ENCODE measurements at places on chromosomes 11 and 22.

DNA sequence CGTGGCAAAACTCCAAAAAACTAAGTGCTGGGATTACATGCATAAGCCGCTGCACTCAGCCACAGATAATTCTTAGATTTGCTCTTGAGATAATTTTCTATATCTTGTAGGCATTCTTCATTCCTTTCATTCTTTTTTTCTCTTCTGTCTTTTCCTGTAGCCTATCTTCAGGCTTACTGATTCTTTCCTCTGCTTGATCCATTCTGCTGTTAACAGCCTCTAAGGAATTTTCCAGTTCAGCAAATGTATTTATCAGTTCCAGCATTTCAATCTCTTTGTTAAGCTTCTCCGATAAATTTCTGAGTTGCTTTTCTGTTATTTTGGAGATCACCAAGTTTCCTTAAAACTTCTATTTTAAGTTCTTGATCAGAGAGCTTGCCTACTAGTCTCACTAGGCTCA lies 46.7 kb downstream of the SMC1B start:
- DNase-seq = no peak

DNA sequence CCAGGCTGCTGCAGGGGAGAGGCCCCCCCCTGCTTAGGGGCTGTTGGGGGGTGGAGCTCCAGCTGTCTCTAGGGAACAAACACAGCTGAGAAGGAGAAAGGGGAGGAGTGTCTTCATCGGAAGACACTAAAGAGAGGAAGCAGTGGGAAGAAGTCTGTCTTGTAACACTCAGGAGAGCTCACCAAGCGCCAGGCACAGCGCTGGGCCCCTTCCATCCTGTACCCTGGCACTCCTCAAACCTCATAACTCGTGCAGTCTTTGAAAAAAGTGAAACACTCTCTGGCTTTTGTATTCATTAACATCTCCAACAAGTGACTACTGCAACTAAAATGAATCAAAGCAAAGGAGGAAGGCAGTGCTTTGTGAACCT lies 67.4 kb upstream of the PRDM11 start:
- DNase-seq = no peak

GRCh38 chr11:8732324-8732670 lies 49.7 kb downstream of the RPL27A start:
- DNase-seq = no peak

DNA sequence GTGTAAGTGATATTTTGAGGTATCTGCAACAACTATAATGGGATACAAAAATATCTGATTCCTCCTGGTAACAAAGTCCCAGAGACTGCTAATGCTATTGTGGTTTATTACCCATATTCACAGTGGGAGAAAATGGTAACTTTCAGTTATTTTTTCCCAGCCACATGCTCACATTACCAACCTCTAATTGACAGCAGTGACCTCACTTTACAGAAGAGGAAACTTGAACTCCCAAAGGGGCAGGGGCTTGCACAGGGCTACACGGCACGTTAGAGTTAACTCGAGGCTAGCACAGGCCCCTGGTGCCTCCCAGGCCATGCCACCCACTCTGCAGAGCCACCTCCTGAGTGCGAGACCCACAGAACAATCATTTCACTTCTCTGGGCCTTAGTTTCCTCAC lies 132.4 kb downstream of the TENM4 start:
- DNase-seq = no peak

DNA sequence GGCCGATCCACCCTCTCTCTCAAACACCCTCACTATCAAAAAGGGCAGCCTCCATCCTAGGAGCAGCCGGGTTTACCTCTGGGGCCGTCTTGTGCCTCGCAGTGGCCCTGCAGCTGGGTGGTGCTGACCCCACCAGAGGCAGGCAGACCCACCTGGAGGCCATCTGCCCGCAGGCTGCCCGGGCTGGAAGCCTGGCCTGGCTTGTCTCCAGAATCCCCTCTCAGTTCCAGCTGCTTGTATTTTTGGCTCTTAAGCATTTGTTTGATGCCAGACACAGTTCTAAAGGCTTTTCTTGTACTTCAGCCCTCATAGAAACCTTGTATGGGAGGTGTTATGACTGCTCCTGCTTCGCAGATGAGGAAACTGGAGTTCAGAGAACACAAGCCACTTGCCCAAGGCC lies 4.2 kb upstream of the NFAM1 start:
- no peak for DNase-seq

DNA sequence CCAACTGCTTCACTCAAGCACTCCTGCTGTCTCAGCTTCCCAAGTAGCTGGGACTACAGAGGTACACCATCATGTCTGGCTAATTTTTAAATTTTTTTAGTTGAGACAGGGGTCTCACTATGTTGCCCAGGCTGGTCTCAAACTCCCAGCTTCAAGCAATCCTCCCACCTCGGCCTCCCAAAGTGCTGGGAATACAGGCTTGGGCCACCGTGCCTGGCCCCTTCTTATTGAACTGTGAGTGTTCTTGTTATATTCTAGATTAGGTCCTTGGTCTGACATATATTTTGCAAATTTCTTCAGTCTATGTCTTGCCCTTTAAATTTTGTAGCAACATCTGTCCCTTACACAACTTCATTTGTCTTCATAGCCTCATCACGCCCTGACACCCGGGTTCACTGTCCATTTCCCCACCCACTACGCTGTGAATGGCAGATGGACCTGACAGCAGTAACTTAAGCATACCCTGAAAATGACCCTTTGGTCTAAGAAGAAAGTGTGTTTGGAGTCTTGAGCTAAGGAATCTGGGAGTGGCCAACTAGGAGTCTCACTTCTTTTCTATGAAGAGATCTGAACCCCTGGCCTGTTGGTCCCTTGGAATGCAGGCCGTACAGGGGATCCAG lies 4.2 kb upstream of the FAM118A start:
- no peak for DNase-seq

- no peak for DNase-seq
Observed at GRCh38 chr11:126748793-126749192, 251.8 kb downstream of the KIRREL3 start.

GRCh38 chr11:63829823-63830489 lies 9.0 kb upstream of the MARK2 start:
- DNase-seq = no peak

GRCh38 chr11:131868629-131869507 lies 498.5 kb downstream of the NTM start:
- DNase-seq = no peak

- no peak for DNase-seq
Observed at GRCh38 chr11:116179401-116179800, 593.4 kb downstream of the BUD13 start.

DNA sequence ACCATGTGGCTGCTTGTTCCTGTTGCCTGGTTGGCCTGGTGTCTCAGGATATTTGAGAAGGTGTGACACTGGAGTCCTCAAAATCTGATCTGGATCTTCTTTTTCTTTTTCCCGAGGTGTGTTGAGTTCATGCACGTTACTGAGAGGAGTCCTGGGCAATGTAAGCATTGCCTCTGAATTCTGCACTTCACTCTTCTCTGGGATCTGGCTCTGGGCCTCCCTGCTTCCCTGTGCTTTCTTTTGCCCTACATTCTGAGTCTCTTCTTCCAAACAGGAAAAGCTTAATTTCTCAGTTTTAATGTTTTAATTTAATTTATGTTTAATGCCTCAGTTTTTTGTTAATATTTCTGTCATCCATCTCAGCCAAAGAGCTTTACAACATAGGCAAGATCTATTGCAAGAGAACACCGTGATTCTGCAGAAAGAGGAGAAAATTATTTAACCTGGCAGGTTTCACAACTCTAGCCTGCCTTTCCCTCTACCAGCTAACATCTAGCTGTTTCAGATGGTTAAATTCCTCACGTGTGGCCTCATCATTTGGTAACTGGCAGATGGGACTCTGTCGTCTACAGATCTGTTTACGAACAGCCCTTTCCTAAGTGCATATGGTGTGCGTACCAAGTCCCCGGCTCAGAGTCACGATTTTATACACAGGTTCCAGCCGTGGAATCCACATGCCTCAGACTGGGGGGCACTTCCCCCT lies 24.7 kb downstream of the LDLRAD3 start:
- no peak for DNase-seq

DNA sequence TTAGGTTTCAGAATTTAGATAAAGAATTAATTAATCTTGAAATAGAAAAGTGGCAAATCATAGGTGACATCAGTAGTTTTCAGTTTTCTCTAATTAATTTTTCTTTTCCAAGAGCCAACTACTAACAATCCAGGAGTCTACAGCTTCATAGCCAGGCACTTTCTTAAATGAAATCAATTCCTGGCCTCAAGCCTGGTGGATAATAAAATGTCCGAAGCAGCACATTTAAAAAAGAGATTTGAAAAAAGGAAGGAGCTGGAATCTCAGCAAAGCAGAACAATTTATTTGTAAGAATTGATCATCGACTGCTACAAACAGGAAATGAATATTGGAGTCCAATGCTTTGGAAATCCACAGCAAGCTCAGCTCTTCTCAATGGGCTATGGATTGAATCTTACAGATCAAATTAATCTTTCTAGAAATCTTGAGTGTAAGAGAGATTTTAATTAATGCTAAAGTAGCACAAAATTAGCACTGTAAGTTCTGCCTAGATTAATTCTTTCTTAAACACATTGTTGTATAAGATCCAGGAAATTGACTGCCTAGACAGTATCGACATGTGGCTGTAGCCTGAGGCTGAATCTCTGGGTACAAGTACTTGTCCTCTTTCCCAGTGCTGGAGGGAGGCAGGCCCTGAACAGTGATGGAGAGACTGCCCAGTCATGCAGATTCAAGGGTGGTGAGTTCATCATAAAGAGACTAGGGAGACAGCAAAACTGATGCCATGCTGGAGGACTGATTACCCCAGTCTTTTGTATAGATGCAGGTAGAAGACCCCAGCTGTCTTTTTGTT lies 167.8 kb upstream of the POU2AF2 start:
- no peak for DNase-seq

DNA sequence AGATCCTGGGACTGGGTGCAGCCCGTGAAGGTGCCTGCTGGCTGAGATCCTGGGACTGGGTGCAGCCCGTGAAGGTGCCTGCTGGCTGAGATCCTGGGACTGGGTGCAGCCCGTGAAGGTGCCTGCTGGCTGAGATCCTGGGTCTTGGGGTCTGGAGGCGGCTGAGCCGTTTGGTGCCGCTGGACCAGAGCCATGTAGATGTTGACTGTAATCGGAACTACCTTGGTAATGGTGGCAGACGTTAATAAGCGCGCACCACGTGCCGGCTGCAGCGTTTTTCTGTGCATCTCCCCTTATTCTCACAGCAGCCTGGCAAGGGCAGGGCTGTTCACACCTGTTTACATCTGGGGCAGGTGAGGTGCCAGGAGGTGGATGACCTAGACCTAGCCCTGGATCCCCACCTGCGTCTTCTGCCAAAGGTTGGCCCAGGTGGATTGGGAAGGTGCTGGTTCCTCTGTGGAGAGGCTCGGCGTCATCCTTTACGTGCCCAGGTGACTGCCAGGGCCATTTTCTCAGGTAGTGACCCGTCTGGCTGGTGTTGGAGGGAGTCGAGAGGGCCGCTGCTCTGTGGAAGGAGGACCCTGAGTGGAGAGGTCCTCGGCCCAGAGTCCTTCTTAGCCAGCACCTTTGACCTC lies 382.5 kb downstream of the TBC1D22A start:
- no peak for DNase-seq

DNA sequence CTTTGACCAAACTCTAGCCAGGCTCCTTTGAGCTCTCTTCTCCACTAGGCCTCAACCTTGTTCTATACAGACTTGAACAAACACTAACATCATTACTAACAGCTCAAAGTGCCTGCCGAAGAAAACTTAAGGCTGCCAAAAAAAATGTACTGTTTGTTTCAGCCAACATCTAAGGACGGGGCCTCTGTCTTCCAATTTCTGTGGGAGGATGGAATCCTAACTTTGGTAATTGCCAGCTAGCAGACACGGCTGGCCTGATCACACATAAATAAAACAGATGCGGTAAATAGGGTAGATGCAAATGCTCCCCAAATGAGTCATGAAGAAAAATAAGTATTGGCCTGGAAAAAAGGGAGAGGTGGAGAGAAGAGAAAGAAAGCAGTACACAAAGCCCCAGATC lies 394.3 kb downstream of the TMEM135 start:
- DNase-seq = no peak

DNA sequence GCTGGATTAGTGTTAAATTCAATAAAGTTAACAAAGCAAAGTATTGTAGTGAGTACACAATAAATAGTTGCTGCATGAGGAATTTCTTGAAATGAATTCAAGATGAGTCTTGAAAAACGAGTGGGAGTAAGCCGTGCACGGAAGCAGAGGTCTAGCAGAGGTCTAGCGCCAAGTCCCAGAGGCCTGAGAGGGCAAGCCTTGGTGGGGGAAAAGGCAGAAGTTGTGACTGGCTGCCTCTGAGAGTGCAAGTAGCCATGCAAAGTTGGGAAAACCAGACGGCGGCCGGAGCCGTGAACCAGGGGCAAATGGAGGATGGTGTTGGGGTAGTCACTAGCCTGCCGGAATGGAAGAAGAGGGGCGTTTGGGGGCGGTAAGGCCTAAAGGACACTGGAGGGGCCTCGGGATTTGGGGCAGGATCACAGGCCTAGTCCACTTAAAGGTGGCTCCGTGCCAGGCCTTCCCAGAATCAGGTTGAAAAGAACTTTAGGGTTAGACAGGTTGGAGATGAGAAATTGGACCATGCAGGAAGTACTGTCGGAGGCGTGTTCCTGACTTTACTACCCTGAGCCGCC lies 379 bp upstream of the SLC3A2 start:
- no peak for DNase-seq

- no peak for DNase-seq
Observed at GRCh38 chr11:2583605-2583958, 116.2 kb downstream of the KCNQ1OT1 start.

Data from chondrocyte (in vitro differentiated cells).